ENCODE measurements at places on chromosomes 2 and 18. TPM values are rescaled to one million over a fixed set of nuclear protein-coding genes. Genes with fewer than 3 reads are reported as not detected.

APOB gene
- not detected for total RNA-seq

FRZB gene
- total RNA-seq: 0.52 TPM

RTP5 gene
- not detected for total RNA-seq

RNU2-63P gene
- not detected for total RNA-seq

DLX2 gene
- total RNA-seq: not detected

SERPINB2 gene
- 1.4 TPM for total RNA-seq

MRO gene
- not detected for total RNA-seq

IL1RN gene
- 0.13 TPM for total RNA-seq

HOXD13 gene
- total RNA-seq: not detected

TWIST2 gene
- total RNA-seq: 63.5 TPM

SFXN5 gene
- total RNA-seq: 16.4 TPM

TMEM37 gene
- 9.8 TPM for total RNA-seq

FAM237A gene
- not detected for total RNA-seq

KCNE4 gene
- 5.0 TPM for total RNA-seq

MAP4K4 gene
- 83.9 TPM for total RNA-seq

ELOA2 gene
- not detected for total RNA-seq

IL1F10 gene
- total RNA-seq: not detected

GCC2 gene
- 13.2 TPM for total RNA-seq

SLC38A11 gene
- not detected for total RNA-seq

SERPINB4 gene
- 0.64 TPM for total RNA-seq

AGXT gene
- not detected for total RNA-seq

MOGAT1 gene
- not detected for total RNA-seq

COL4A4 gene
- 0.91 TPM for total RNA-seq

LBH gene
- total RNA-seq: 39.8 TPM

TSPYL6 gene
- total RNA-seq: not detected

PLCL1 gene
- 0.88 TPM for total RNA-seq

CHRND gene
- total RNA-seq: not detected

FSHR gene
- not detected for total RNA-seq

ZNF397 gene
- 3.9 TPM for total RNA-seq

VWA3B gene
- not detected for total RNA-seq

FOXD4L1 gene
- total RNA-seq: under 0.01 TPM

RNF125 gene
- 0.65 TPM for total RNA-seq

NT5C1B gene
- total RNA-seq: not detected

GPAT2 gene
- 4.9 TPM for total RNA-seq

CROCC2 gene
- not detected for total RNA-seq

DNAH6 gene
- total RNA-seq: under 0.01 TPM

ATG9A gene
- 113 TPM for total RNA-seq

RUFY4 gene
- not detected for total RNA-seq

IHH gene
- total RNA-seq: not detected

WDR12 gene
- 6.4 TPM for total RNA-seq

STEAP3 gene
- total RNA-seq: 10.0 TPM

FTCDNL1 gene
- total RNA-seq: not detected

TGFA gene
- 2.7 TPM for total RNA-seq

KCNK3 gene
- 3.9 TPM for total RNA-seq

ALK gene
- total RNA-seq: not detected

Measured in epithelial cell of alveolus of lung (primary cell).